ENCODE measurements at places on chromosomes 7 and 10. TPM values are rescaled to one million over a fixed set of nuclear protein-coding genes. Genes with fewer than 3 reads are reported as not detected.

The CFAP43 gene
- under 0.01 TPM for total RNA-seq

The NUTM2A gene
- total RNA-seq = 1.5 TPM

The SGMS1 gene
- total RNA-seq = 43.6 TPM

The AMPH gene
- 1.9 TPM for total RNA-seq

The SEMA3C gene
- total RNA-seq = 99.4 TPM

The HOXA9 gene
- total RNA-seq = 1.5 TPM

The SSC4D gene
- 0.67 TPM for total RNA-seq

The PTPRZ1 gene
- under 0.01 TPM for total RNA-seq

The LRRC4 gene
- 0.45 TPM for total RNA-seq

Measured in bronchus fibroblast of lung (primary cell).